Renal cortical epithelial cell (primary cell): ENCODE measurements at places on chromosomes 7 and 10.

DNA sequence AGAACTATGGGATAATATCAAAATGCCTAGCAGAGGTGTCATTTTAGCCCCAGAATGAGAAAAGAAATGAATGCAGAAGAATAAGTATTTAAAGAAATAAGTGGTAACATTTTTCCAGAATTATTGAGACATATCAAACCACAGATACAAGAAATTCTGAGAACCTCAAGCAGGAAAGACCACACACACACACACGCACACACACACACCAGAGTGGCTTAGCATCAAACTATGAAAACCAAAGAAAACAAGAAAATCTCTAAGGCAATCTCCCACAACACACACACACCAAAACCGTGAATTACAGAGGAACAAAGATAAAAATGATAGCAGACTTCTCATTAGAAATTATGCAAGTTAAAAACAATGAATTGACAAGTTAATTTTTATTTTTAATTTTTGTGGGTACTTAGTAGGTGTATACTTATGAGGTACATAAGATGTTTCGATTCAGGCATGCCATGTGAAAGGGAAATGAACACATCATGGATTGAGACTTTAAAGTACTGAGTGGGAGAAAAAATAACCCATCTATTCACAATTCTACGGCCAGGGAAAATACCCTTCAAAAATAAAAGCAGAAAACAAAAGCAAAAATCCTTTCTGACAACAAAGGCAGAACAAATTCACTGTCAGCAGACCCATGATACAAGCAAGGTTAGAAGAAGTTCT lies 14.6 kb downstream of the PPIF start:
- DNase-seq, result no peak

DNA sequence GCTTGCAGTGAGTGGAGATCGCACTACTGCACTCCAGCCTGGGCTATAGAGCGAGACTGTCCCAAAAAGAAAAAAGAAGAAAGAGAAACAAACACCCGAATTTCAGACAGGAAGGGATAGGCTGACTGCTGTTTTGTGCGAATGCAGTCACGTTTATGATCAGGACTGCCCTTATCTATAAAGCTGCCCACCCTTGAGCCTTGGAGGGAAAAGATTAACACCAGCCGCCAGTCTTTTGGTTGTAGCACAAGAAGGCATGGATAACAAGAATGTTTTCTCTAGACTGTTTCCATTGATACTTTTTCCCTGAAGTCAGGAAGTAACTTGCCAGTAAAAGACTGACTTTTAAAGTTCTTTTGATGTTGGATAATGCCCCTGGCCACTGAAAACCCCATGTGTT lies 314.0 kb downstream of the BICC1 start:
- no peak for DNase-seq

DNA sequence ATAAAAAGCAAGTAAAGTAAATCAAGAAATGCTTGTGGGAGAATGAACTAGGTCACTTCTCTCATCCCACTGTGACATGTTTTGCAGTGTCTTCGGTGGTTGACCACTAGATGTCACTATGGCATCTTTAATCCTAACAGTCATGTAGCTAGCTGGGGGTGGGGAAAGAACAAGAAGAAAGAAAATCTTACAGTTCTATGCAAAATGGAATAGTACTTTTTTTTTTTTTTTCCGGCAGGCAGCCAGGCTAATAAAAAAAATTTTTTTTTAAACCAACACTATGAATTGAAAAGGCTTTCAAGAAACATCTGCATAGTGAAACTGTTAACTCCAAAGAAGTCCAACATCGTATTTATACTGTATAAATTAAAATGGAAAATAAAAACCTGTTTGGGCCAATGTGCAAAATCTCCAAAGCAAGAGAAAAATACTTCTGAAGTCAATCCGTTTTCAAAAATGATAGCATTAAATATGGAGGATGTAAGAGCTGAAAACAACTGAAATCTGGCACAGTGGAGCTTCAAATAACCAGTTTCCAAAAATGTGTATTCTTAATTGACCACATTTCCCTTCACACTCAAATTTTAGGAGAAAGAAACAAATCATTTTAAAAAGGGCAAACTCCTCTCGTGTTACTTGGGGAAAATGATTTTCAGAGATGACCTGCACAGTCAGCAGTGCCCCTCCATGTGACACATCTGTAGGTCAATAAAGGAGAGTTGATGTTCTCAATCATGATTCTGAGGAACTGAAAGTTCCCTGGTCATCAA lies 38.5 kb downstream of the CDK1 start:
- peak; percentile 80 for DNase-seq

- peak; percentile 45 for DNase-seq
Observed at GRCh38 chr7:51141451-51142003, 175.1 kb downstream of the COBL start.

DNA sequence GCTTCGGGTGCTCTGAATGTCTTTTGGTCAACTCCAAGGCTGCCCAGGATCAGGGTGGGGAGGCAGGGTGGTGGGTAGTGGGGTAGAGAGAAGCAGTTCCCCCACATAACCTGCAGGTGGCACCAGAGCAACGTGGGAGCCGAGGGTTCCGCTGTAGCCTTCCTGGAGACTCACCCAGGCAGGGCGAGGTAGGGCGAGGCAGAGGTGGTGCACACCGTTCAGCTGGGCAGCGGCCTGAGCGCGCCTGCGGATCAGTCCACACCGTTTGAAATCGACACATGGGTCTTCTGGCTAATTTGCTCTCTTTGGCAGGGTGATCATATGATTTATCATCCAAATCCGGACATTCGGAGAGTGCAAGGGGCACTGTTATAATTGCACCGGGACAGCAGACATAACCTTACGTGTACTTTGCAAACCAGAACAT lies 41.4 kb upstream of the MAP3K8 start:
- DNase-seq, result peak; percentile 38

- DNase-seq, result no peak
Observed at GRCh38 chr7:84277628-84278224, 83.1 kb upstream of the SEMA3A start.

GRCh38 chr7:11404355-11404754 lies 427.6 kb downstream of the THSD7A start:
- DNase-seq, result no peak

DNA sequence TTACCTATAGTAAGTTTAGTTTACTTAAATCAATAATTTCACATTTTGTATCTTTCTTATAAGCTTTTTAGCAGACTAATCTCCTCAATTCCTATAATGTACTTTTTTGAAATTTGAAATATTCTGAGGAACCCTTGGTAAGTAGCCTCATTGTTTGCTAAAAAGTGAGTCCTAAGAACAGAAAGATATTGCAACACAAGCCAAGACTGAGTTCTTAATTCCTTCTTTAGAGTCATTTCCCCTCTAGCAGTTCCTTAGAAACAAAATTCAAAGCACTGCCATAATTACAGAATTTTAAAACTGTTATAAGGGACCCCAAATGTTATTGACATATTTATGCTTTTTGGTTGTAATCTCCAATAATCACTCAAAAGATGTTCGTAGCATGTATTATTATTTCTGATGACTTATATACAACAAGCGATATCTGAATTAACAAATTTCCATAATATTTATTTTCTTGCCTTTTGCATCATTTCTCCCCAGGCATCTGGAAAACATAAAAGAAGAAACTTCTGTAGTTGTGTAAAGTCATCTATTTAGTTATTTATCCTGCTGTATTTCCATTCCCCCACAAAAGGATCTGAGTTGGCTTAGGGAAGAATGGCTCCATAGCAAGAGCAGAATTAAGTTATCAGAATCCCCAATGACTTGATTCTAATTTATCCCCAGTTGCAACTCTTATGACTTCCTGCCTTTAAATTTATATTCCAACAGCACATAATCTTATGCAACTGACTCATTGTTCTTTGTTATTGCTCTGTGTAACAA lies 67.8 kb downstream of the TMEM26 start:
- DNase-seq, result no peak

DNA sequence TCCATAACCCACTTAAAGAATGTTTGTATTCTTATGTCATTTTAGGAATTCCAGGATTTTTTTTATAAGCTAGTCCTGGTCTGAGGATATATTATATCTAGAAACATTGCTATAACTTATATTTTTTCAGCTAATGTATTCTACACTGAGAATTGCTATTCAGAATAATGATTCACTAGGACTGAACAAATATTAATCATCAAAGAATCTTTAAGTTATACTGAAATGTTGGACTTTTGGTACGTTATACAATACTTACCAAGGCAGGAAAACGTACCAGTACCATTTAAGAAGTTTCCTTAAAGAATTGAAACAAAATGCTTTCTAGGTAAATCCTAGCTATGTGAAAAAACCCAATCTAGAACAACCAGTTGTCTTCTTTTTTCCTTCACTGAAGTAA lies 18.4 kb downstream of the PTTG1IP2 start:
- no peak for DNase-seq

DNA sequence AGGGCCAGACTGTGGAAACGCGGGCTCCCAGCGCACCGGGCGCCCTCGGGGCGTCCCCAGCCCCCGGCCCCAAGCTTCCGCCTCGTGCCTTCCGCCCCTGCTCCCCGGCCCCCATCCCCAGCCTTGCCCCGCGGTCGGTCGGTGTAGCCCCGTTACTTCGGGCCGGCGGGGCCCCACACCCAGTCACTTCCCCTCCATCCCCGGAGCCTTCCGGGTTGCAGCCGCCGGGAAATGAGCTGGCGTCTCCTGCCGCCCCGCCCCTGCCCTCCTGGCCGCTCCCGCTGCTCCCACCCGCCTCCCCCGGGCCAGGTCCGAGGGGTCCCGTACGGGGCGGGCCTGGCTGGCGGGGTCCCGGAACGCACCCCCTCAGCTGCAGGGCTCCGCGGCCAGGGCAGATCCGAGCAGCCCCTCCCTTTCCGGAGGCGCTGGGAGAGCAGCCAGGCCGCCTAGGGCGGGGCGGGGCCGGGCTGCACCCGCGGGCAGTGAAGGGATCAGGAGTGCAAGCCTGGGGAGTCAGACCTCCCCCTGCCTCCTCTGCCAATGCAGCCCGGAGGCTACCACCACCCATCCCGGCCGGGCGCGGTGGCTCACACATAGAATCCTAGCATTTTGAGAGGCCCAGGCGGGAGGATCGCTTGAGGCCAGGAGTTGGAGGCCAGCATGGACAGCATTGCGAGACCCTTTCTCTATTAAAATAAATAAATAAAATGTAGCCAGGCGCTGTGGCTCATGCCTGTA lies 709 bp downstream of the ARPC1B start:
- DNase-seq, result peak; percentile 46

GRCh38 chr7:88969167-88969566 lies 173.6 kb upstream of the TEX47 start:
- DNase-seq, result no peak

GRCh38 chr10:128161031-128161430 lies 34.8 kb upstream of the MKI67 start:
- DNase-seq, result no peak

- DNase-seq, result peak; percentile 40
Observed at GRCh38 chr7:96118449-96119001, 203.4 kb downstream of the SLC25A13 start.

DNA sequence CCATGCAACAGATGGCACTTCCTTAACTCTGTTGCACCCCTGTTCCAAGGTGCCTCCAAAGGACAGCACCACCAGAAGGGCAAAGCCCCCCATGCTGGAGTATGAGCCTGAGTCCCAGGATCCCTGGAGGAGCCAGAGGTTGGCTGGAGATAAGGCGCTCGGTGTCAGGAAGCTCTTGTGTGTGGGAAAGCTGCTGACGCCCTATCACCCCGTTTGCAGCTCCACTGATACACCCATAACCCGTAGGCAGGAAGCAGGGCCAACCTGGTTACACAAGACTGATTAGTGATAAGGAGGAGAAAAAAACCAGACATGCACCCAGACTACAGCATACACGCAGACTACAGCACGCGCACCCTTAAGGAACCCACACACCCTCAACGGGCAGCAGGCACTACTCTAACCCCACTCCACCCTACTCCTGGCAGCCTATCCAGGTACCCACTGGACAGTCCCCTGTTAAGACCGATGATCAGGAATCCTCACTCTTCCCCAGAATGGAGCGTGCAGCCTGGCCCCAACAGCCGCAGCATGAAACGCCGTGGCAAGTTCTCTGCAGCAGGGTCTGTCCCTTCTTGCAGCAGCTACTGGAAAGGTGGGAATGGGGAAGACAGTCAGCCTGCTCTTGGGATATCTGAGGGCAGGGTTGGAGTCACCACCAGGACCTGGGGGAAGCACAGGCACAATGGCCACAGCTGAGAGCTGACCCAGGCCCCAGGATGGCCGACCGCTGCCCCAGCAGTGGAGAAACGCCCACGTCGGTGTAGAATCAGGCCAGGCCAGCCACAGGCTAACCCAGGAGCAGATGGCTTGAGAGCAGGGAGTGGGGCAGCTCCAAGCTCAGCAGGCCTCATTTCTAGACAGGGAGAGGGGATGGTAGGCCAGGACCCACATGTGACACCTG lies 38.3 kb upstream of the TUBB8 start:
- no peak for DNase-seq

- DNase-seq, result peak; percentile 42
Observed at GRCh38 chr7:28407651-28408050, 4.7 kb upstream of the CREB5 start.

- no peak for DNase-seq
Observed at GRCh38 chr10:132808383-132809231, 22.7 kb upstream of the NKX6-2 start.

DNA sequence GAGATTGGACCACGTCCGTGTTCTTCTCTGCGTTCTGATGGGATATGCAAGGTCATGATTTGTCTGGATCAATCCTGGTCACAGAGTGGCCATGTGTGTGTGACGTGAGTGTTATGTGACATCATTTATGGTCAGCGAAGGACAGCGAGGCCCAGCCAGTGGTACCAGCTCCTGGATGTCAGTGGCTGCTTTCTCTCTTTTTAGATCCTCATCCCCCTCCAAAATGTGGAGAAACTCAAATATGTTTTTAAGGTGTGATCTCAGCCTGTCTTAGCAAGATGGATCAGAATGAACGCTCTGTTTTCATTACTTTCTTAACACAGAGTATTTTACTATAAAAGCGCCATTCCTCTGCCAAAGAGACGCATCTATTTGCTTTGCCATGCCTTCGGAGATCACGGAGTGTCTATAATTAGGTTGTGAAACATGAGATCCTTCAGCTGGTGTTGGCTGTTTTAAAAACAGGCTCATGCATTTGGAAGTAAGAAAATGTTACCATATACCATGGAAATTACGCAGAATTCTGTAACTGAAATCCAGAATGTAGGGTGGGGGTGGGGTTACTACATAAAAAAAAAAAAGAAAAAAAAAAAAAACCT lies 245.5 kb upstream of the TCERG1L start:
- no peak for DNase-seq

DNA sequence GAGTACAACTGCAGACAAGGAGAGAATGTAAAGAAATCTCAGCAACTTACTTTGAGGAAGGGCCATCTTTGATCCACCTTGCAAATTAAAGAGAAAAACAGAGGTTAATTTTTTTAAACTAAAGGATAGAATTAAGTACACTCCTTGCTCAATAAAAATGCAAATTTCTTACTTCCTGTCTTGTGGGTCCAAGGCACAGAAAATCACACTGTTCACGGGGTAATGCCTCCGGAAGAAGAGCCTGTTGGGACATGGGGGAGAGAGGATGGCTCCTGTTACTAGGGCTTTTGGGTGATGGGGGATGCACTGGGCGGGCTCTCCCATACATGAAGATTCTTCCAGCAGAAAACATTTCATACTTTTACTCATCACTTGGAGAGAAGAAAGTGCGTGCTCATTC lies 301.8 kb downstream of the TNS3 start:
- DNase-seq, result no peak
